Stimulated activated CD8-positive, alpha-beta memory T cell treated with anti-CD3 and anti-CD28 coated beads, Interleukin-7, amount 100 ng/mL, for 24 hours (primary cell): ENCODE measurements at places on chromosomes 3 and 15.

DNA sequence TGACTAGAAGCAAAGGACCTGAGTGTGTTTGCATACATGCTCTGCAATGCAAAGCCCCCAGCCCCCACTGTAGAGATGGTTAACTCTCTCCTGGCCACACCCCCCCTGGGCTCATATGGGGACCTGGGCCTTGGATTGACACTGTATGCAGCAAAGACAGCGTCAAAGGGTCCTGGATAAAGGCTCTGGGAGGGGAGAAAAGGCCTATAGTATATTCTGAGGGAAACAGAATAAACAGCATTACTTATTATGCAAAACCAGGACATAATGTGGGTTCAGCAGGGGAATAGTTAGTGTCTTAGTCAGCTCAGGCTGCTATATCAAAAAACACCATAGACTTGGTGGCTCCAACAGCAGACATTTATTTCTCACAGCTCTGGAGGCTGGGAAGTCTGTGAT is 158.7 kb downstream of the APBA2 start:
- no peak for DNase-seq

DNA sequence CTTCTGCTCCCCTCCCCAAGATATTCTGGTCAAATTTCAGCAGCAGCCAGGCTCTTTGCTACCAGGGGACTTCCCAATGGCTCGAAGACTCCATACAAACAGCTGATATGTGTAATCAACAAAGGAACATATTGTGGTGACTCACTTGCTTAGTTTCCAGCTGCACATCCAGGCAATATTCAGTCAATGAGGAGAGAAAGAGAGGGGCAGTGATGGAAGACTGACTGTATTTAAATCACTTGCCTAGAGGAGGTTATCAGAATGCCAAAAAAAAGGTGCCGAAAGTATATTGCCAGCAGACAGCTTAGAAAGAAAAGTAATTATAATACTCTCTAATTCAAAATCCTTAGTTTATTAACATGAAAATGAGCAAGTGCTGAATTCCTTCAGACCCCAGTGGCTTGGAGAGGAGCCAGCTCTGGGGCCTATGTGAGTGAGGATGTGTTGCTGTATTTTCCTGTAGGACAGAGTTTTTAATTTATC is 236.5 kb downstream of the LRTM1 start:
- no peak for DNase-seq

GRCh38 chr15:98503970-98504369 is 144.4 kb upstream of the IGF1R start:
- DNase-seq = no peak

DNA sequence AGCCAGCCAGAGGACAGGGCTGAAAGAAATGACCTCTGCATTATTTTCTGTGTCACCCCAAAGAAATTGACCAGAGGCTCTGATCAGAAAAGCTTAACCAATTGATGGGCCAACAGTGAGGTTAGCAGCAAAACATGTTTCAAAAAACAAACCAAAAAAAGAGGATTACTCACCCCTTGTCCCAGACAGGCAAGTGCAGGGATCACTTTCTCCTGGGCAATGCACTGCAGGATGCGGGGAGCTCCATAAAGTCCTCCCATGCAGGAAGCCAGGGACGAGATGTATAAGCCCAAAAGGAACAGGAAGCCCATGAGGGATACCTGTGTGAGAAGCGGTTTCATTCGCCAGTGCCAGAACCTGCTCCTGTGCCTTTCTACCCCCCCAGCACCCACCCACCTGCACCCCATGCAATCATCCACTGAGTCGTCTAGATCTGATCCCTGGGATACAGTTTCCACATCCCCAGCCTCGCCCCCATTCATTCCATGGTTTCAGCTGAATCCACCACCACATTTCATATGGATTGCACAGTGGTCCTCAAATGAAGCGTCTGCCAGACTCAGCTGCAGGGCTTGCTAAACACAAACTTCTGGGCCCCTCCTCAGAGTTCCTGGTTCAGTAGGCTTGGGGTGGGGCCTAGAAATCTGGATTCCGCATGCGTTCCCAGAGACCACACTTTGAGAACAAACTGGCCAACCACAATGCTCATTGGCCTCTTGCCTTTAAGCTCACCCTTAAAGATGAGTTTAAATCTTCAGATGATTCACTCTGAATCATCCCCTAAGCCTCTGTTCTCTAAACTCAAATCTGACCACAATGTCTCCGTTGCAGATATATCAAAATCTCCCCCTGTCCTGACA is 54.4 kb upstream of the HEG1 start:
- no peak for DNase-seq

GRCh38 chr15:80530737-80531365 is 126.7 kb downstream of the ARNT2 start:
- DNase-seq = no peak

DNA sequence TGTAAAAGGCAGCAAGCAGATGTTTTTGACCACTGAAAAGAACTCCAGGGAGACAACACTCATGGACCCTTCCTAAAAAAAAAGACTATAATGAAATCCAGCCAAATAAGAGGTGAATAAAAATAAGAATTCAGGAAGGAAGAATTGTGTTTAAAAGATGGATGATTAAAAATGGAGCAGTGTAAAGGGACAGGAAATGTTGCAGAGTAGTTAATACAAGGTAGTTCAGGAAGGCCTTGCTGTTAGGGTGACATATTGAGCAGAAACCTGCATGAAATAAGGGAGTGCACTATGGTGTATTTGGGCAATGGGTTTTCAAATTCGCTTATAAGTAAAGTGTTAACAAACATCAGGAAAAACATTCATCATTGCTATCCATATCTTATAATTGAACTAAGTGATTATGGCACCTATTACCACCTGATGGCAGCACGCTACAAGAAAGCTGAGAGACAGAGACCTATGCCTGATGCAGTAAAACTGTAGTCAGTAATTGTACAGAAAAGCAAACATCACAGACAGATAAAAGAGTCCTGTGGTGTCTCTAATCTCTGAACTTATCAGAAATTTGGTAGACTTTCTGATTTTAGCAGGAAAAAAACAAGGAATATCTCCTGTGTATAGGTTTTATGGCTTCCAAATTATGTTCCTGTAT is 5.8 kb upstream of the DBR1 start:
- no peak for DNase-seq

- no peak for DNase-seq
These were observed 36.5 kb upstream of the TIMP4 start for GRCh38 chr3:12195231-12195630.

DNA sequence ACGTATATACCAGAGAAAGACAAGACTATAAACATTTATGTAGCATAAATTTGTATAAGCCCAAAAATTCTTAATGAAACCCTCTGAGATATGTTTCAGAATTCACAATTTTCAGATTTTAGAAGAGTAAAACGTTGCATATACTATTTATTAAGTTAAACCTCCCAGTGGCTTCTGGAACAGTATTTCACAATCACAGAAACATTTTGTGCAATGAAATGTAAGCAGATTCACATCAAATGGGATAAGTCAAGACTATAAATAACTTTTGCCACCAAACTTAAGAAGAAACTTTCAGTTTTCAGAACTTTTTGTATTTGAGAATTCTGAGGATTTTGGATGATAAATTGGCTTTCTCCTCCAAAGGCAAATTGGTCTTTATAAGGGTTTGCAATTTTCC is 9.2 kb downstream of the SLTM start:
- no peak for DNase-seq

- no peak for DNase-seq
These were observed 275.4 kb upstream of the C2CD4B start for GRCh38 chr15:62440362-62441105.

DNA sequence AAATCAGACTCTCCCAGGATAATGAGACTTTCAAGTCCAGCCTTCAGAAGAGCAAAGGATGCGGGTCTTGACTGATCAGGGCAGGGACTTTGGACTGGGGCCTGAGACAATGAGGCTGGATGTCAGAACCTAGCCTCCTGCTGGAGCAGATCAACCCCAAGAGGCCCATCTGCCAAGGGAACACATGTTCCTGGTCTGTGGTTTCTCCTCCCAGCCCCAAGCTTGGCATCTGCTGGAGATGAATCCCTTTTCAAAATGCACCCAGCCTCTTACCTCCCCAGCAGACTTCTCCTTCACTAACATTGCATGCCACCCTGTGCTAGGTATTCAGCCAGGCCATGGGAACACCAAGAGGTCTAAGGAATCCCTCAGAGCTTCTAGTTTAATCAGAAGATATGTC is 43.7 kb upstream of the MFGE8 start:
- DNase-seq = no peak

DNA sequence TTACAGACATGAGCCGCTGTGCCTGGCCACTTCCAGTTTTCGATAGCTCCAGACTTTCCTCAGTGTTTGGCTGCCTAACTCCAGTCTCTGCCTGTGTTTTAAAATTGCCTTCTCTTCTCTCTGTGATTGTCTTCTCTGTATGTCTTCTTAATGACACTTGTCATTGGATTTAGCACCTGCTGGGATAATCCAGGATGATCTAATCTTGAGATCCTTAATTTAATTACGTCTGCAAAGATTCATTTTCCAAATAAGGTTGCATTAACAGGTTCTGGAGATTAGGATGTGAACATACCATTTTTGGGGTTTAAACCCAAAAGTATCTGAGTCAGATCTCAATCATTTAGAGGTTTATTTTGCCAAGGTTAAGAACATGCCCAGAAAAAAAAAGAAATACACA is 222.2 kb upstream of the PDZRN3 start:
- DNase-seq = no peak

DNA sequence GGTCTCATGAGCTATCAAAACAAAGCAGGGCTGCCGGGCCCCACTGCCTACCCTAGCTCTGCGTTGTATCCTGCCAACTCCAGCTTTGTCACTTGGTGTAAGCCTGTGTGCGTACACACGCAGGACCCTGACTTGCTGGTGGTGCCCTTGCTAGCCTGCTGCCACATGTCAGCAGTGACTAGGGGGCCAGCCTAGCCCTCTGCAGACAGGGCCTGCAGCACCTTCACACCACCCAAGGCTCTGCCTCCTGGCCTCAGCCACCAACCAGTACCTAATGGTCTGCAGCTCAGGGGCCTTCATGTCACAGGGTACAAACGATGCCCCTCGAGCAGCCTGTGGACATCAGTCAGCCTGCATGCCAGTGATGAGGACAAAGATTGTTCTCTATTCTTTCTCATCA is 30.1 kb upstream of the DUSP7 start:
- no peak for DNase-seq

GRCh38 chr3:112333002-112333380 is at the start of gene CD200:
CD200 (plus strand) TSS chr3:112333156; CDS start chr3:112333213, 57 bp downstream.
- peak; percentile 20 for DNase-seq
